ENCODE measurements at places on chromosomes 1 and 21.

DNA sequence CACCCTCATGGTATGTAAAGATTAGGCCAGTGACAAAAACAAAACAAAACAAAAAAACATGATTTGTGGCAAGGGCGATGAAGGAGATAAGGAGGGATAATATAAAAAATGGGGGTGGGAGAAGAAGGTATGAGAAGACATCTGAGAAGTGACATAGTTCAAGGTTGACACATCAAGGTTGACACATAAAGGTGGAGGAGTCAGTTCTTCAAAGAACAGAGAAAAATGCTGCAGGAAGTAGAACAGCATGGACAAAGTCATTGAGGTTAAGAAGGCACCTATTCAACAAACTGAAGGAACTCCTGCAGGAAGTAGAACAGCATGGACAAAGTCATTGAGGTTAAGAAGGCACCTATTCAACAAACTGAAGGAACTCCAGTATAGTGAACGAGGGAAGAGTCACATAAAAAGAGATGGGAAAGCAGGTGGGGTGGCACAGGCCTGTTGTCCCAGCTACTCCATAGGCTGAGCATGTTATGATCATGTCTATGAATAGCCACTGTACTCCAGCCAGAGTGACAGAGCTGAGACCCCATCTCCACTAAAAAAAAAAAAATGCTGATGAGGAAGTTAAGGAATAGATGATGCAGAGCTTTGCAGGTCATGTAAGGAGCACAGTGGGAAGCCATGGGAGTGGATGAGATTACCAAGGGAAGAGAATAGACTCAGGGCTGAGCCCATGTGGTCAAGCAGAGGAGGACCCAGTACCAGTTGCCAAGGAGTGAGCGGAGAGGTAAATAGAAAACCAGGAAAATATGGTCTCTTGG lies 101.5 kb downstream of the ZFYVE9 start:
- DNase-seq: no peak

- DNase-seq: no peak
These were observed 27.7 kb downstream of the PPP1R12B start for GRCh38 chr1:202376247-202376646.

- peak; percentile 47 for DNase-seq
These were observed 203.2 kb downstream of the RHOU start for GRCh38 chr1:228938537-228938901.

GRCh38 chr1:23370330-23370708 lies 683 bp upstream of the ZNF436 start:
- DNase-seq: no peak

DNA sequence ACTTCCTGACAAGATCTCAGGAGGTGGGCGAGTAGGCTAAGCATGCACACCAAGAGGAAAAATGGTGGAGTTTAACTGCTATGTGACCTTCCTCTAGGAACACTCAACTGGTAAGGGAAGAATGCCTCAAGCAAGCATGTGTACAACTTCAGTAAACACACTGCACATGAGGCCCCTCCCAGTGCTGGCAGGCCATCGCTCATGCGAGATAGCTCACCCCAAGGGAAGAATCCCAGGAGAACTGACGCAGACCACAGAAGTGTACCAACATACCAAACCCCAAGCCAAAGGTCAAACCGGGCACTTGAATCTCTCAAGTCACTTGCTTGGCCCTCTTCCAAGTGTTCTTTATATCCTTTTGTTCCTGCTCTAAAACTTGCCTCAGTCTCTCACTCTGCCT lies 40.5 kb upstream of the GALNT2 start:
- DNase-seq: no peak

DNA sequence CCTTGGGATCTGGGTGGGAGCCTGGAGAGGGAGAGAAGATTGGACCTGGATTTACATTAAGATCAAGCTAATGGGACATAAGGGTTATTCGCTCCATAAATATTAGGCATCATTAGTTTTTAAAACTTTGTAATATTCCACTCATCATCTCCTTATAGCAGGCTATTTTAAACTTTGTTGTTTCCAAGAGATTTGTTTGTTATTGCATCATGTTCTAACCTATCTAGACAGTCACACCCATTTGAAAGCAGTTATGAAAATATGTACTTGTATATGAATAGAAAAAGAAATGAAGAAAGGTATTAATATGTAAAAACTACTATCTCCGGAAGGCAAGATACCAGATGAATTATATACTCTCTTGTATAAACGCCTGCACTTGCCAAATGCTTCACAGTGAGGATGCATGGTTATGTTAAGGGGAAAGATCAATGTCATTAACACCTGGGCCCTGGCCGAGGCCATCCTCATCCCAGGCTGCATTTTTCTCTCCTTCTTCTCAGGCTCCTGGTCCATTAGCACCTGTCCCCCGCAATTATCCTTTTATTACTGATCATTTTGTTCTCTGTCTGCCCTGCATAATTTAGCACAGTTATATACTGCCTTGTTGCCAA lies 468.2 kb downstream of the MATN1 start:
- DNase-seq: no peak

- no peak for DNase-seq
These were observed 69.2 kb downstream of the LTN1 start for GRCh38 chr21:28923439-28923975.

GRCh38 chr1:174023440-174023839 lies 1.3 kb upstream of the RC3H1 start:
- no peak for DNase-seq

- DNase-seq: no peak
These were observed 142.8 kb downstream of the ASTN1 start for GRCh38 chr1:177021687-177022086.

- no peak for DNase-seq
These were observed 227.2 kb downstream of the CAMTA1 start for GRCh38 chr1:7012461-7012924.

- DNase-seq: no peak
These were observed 27.2 kb downstream of the NUAK2 start for GRCh38 chr1:205294175-205294917.

DNA sequence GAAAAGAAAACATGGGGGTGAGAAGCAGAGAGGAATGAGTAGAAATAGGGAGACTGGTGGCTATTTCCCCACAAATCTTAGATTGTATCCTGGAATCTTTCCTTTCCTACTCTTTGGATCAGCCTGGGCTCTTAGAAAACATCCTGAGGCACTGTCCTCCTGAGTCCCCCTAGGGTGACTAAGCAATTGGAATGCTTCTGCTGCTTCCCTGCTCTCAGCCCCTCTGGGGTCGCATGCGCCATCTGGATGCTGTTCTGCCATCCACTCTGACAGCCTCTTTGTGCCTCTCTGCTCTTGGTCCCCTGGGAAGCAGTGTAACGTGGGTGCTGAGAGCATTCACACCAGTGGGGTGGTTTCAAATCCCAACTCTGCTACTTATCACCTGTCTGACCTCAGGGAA lies 443.0 kb downstream of the SIPA1L2 start:
- no peak for DNase-seq

All from hippocampal formation (tissue), 2 donors.